Neural progenitor cell (in vitro differentiated cells): ENCODE measurements at places on chromosomes 12 and 14.

- DNase-seq: peak; percentile 56
- H3K27ac ChIP-seq: no peak overlapping the region
- H3K36me3 ChIP-seq: peaks cover 22% of the 10 kb centered on the region
- H3K4me1 ChIP-seq: no peaks in the 10 kb centered on the region
Measured at GRCh38 chr12:93502802-93503623, 35.7 kb downstream of the MRPL42 start.

- H3K36me3 ChIP-seq: no peaks in the 10 kb centered on the region
- DNase-seq: no peak
- H3K4me3 ChIP-seq: no peak overlapping the region
- H3K4me1 ChIP-seq: no peaks in the 10 kb centered on the region
Measured at GRCh38 chr12:78612190-78612589, 252.4 kb upstream of the SYT1 start.

DNA sequence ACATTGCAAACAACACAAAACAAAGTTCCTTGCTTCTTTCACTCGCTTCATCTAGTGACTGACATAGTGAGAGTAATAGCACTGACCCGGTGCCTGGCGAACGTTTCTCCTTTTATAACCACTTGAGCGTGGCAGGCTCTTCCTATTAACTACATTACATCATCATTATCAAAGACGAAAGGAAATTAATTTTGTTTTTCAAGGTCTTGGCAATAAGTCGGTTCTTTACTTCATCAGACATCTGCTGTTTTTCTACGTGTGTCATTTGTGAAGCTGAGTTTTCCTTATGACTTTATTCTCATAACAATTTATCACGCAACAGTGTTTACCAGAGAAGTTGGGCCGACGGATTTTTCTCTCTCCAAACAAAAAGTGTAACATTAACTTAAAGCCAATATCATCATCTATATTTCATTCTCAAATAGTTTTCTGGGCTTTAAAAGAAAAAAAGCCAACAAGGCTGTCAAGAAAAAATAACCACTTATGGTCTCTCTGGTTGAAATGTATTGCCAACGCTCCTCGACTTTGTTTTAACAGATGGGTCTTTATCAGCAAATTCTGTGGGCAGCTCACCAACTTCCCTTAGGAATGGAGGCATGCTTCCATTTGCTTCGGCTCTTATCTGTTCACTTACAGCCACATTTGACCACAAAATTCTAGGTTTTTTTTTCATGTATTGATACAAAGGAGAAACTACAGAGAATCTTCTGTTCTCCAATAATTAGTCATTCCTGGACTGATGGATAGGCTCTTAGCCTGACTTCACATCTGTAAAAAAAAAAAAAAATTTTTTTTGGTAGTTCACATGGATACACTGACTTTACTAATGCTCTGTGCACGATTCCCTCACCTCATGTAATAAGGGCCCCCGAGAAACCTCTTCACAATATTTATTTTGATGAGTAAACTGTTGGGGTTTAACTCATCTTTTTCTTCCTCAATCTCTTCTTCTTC is 97.1 kb upstream of the CDKN3 start:
- no peak overlapping the region for H3K27ac ChIP-seq
- no peaks in the 10 kb centered on the region for H3K36me3 ChIP-seq
- H3K27me3 ChIP-seq: no peaks in the 10 kb centered on the region
- no peak for DNase-seq
- no peaks in the 10 kb centered on the region for H3K4me1 ChIP-seq
- H3K4me3 ChIP-seq: no peak overlapping the region

DNA sequence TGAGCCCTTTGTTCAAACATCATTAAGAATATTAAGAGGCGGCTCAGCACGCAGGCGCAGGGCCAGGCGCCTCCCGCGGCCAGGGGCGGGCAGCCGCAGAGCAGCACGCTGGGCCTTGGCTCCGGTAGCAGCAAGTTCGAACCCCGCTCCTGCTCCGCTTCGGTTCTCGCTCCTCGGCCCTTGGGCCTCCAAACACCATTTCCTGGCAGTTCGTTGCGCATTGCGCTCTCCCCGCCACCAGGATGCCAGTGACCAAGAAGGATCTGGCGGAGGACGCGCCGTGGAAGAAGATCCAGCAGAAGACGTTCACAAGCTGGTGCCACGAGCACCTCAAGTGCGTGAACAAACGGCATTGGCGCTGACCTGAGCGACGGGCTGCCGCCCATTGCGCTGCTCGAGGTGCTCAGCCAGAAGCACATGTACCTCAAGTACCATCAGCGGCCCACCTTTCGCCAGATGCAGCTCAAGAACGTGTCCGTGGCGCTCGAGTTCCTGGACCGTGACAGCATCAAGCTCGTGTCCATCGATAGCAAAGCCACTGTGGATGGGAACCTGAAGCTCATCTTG is 6.9 kb upstream of the ACVRL1 start:
- H3K36me3 ChIP-seq: no peaks in the 10 kb centered on the region
- DNase-seq: no peak
- no peak overlapping the region for H3K27ac ChIP-seq

DNA sequence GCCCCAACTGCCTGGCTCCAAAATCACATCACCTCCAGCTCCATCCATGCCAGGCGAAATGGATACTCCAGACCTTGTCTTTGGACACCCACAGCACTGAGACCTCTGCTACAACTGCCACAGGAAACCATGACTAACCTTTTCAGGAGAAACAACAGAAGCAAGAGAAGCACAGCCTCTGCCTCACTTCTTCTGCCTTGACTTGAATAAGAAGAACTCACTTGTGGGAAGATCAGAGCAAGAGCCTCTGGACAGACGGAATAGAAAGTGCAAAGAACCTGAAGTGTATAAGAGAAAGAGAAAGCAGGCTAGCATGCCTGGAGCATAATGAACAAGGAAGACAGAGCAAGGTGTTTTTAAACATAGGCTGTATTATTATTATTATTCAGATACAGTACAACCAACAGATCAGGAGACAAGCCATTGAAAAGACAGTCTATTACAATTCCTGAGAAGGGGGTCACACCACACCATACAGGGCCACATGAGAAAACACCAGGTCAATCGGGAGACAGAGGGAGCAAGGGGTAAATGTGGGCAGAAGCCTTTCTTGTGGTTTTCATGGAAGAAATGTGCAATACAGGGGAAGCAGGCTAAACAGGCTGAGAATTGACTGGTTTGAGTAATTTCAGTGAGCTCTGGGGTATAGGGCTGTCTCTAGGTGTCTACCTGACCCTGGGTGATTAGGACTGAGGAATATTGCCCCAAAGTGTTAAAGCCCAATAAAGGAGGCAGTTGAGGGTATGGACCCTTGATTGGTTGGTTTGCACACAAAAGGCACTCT is 7.4 kb upstream of the OR10P1 start:
- H3K27ac ChIP-seq: no peak overlapping the region
- H3K4me1 ChIP-seq: no peaks in the 10 kb centered on the region
- no peak for DNase-seq
- H3K4me3 ChIP-seq: no peak overlapping the region
- H3K27me3 ChIP-seq: no peaks in the 10 kb centered on the region
- H3K36me3 ChIP-seq: no peaks in the 10 kb centered on the region

GRCh38 chr12:21813125-21813524 is 38.6 kb upstream of the KCNJ8 start:
- H3K4me1 ChIP-seq: no peaks in the 10 kb centered on the region
- no peaks in the 10 kb centered on the region for H3K27me3 ChIP-seq
- H3K27ac ChIP-seq: no peak overlapping the region
- no peaks in the 10 kb centered on the region for H3K36me3 ChIP-seq
- DNase-seq: no peak

DNA sequence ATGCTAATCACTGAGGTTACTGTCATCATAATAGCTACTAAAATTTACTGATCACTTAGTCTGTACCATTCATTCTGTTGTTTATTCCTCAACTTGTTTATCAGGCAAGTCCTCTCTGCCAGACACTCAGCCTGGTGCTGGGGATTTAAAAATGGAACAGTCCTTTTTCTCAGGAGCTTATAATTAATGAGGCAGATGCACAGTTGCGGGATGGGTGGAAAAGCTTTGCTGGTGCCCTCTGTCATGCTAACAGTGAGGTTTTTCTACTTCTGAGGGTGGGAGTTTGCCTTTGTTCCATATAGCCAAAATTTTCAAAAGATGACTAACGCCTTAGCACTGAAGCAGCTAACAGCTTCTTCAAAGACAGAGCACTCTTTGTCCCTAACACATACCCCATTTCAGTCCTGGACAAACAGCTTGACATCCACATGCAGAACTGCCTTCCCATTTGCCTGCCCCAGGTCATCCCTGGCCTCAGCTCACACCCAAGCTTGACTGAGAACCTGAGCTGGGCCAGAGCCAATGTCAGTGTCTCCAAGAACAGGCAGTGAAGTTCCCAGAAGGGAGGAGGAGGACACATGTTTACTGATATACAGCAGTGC is 30.8 kb upstream of the HSPB8 start:
- no peaks in the 10 kb centered on the region for H3K36me3 ChIP-seq
- no peak for DNase-seq
- H3K27me3 ChIP-seq: no peaks in the 10 kb centered on the region
- peaks cover 13% of the 10 kb centered on the region for H3K4me1 ChIP-seq
- H3K27ac ChIP-seq: no peak overlapping the region

DNA sequence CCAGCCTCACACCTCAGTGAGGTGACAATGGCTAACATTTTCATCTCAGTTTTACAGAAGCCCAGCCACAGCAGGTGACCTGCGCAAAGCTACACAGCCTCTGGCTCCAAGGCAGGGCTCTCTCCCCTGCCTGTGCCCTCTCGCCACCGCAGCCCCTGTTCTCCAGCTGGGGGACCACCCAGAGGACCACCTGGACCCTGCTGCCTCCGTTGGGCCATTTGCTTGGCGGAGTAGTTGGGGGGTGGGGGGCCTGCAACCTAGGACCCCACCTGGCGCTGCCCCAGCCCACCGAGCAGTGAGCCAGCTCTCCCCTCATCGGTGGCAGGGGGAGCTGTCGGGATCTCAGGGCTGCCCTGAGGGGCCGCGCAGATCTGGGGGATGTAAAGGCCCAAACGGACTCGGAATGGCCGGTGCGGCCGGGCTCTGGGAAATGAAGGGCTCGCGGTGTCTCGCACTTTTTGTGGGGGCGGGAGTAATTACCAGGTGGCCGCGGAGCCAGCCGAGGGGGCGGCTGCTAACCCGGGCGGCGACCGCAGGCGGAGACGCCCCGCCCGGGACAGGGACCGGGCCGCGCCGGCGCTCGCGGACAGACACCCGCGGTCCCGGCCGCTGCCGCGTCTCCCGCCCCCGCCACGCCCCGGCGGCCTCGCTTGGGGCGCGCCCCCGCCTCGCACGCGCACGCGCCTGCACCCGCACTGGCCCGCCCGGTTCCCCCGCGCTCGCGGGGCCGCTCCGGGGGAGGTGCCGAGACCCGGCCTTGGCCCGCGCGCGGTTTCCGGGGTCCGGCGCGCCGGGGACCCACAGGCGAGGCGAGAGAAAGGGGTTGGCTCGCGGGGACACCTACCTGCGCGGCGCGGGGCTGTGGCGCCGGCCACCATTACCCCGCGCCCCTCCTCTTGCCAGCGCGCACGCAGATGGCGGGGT is 8.6 kb upstream of the GPR68 start:
- no peak overlapping the region for H3K27ac ChIP-seq
- H3K4me1 ChIP-seq: peaks cover 33% of the 10 kb centered on the region
- H3K36me3 ChIP-seq: no peaks in the 10 kb centered on the region
- peaks cover 29% of the 10 kb centered on the region for H3K27me3 ChIP-seq
- peak overlapping the region; percentile 78 for H3K4me3 ChIP-seq

DNA sequence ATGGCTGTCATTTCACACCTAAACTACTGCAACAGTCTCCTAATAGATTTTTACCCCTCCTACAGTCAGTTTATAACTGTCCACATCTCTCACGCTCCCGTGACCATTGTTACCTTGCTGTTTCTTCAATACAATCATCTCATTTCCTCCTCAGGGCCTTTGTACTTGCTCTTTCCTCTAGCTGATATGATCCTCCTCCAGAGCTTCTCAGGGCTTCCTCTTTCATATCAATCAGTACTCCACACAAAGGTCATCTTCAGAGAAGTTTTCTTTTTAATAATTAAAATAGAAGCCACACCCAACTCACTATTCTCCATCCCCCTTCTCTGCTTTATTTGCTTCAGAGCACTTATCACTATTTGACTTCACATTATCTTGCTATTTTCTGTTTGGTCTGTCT is 508.2 kb downstream of the NELL2 start:
- no peak overlapping the region for H3K4me3 ChIP-seq
- no peaks in the 10 kb centered on the region for H3K36me3 ChIP-seq
- no peaks in the 10 kb centered on the region for H3K27me3 ChIP-seq
- H3K27ac ChIP-seq: no peak overlapping the region

- peak; percentile 56 for DNase-seq
- no peaks in the 10 kb centered on the region for H3K36me3 ChIP-seq
- no peak overlapping the region for H3K4me3 ChIP-seq
- H3K27ac ChIP-seq: no peak overlapping the region
- no peaks in the 10 kb centered on the region for H3K27me3 ChIP-seq
Measured at GRCh38 chr12:61452076-61452475, 808.1 kb upstream of the USP15 start.

DNA sequence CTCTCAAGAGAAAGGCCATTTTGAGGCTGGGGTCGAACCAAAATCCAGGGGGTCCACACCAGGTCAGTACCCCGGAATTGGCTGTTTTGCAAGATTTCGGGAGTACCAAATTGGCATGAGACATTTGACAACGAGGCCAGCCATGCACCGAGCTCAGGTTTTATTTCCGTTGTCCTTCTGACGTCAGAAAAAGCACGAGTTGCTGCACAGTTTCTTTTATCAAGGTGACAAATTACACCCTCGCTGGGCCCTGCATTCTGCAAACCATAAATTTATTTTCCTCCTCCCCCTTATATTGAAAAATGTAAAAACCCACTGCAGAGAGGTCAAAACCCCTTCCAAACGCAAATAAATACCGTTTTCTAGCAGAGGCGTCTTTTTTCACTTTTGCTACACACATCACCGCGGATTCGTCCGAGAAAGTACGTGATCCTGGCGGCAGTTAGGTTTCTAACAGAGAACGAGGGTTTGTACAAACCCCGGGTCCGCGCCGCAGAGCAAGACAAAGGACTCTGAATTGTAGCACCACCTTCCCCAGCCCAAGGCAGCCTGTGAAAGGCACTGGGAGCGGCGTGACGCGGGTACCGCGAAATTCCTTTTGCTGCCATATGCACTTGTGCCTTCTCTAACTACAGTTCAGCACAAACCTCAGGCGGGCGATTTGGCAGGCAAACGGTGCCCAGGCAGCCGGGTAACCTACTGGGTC is 1.8 kb downstream of the SLC38A1 start:
- no peaks in the 10 kb centered on the region for H3K36me3 ChIP-seq
- peak overlapping the region; percentile 91 for H3K4me3 ChIP-seq
- DNase-seq: peak; percentile 82
- peak overlapping the region; percentile 84 for H3K27ac ChIP-seq
- no peaks in the 10 kb centered on the region for H3K27me3 ChIP-seq
- H3K4me1 ChIP-seq: peaks cover 69% of the 10 kb centered on the region

- no peaks in the 10 kb centered on the region for H3K36me3 ChIP-seq
- DNase-seq: no peak
- no peaks in the 10 kb centered on the region for H3K4me1 ChIP-seq
- no peak overlapping the region for H3K4me3 ChIP-seq
- H3K27me3 ChIP-seq: no peaks in the 10 kb centered on the region
Measured at GRCh38 chr12:22313286-22313962, 21.1 kb downstream of the ST8SIA1 start.
